ENCODE measurements at places on chromosomes 16 and 17.
A peak's percentile ranks its signal among the peaks of the same experiment; 100 is the strongest.

GRCh38 chr17:33033176-33033575, 41.5 kb downstream of the SPACA3 start:
- no peak for DNase-seq

- DNase-seq = no peak
These were observed at the start of gene CES2 for GRCh38 chr16:66935314-66936011. Gene CES2, plus strand, starts transcription at chr16:66935516. Its CDS starts 120 bp downstream, at chr16:66935636.

DNA sequence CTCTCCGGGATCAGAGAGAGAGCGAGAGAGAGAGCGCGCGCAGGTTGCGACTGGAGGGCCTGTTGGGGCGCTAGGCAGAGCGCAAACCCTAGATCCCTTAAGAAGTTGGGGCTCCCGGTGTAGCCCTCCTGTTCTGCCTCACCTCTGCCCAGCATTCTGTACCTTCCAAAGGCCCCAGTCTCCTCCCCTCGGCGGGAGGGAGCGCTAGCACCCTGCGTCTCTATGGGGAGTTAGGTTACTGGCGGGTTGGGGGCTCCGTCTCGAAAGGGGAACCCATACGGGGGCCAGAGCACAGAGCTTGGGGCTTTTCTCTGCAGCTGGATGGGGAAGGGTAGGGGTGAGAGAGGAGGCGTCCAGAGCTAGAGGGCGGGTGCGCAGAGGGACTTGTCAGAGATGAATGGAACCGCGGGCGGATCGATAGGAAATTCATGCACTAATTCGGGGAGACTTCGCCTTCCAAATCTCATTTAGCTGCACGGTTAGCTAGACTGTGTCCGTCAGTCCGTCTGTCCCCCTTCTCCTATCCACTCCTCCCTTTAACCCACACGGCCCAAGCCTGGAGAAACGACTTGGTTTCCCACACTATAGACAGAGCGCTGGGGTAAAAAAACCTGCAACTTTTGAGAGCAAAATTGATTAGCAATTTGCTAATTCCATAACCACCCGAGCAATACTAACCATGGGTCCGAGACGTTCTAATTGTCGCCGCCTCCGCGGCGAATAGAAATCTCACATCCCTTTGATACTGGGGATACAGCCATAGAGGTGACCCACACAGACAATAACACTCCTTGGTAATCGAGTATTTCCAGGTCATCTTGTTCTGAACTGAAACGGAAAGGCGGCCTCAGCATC, 693 bp upstream of the HOXB4 start:
- DNase-seq = no peak

DNA sequence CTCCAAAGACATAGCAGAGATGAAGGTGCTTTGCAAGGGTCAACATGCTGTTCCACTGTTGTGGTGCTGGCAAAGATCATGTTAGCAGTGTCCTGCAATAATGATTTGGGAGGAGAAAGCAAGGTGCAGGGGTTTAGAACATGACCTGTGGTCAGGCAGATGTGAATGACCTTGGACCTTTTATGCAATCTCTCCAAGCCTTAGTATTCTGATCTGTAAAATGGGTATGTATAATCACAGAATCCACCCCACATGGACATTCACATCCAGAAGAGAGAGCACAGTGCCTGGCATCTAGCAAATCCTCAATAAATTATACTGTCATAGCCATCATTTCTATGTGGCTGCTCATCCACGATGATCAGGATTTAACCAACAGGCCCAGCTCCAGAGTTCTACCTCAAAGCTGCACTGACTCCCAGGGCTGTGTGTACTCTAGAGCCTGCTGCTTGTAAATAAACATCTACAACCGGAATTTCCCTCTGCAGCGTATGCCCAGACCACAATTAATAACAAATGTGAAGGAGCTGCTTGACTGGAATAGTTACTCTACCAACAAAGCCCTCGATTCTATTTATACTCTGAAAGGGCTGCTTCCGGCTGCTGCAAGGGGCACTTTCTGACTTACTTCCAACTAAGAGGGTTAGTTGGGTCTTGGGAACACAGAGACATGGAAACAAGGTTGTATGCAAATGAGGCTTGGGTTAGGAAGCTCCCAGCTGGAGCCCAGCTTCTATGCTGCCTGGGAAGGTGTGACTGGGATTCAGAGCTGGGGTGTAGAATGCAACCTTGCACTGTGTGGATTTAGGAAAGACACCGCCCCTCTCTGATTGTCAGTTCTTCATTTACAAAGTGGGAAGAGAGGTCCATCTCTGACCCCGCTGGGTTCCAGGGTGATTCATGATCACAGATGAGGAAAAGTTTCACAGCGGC, 265.2 kb downstream of the XYLT1 start:
- no peak for DNase-seq

DNA sequence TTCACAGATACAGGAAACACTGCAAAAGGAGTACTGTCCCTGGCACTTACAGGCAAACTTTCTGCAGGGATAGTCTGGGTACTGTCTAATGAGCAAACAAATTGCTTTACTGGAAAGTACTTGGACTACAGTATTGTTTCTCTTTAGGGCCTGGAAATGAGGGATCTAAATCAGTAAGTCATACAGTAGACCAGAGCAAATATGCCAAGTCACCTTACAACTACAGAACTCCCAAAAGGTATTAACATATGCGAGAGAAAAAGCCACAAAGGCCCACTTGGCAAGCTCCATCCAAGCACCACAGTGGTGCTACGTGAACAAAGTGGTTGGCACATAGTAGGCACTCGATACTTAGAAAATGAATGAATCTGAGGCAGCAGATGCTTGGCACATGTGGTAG, 87.8 kb downstream of the ZZEF1 start:
- no peak for DNase-seq

DNA sequence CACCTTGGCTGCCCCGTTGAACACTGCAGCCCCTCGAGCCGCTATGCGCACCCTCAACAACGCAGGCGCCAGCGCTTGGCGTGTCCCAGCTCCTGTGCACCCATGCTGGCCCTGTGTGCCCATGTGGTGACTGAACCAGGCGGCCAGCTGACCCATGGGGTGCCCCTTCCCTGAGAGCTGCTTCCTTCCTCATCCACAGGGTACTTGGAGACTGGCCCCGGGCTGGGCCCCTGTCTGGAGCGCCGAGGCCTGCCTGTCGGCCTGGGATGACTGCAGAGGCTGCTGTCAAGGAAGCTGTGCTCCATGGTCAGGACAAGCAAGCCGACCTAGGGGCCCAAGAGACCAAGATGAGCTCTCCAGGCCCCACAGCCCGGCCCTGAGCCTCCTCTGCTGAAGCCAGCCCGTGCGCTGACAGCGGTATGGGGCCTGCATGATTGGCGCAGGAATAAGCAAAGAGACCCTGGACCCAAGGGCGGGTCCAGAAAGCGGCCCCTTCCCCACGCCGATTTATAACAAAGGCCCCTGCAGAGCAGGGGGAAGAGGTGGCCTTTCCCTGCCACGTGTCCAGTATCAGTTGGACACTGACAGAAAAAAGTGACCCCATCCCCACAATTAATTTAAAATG, 21.6 kb upstream of the BAHCC1 start:
- no peak for DNase-seq

DNA sequence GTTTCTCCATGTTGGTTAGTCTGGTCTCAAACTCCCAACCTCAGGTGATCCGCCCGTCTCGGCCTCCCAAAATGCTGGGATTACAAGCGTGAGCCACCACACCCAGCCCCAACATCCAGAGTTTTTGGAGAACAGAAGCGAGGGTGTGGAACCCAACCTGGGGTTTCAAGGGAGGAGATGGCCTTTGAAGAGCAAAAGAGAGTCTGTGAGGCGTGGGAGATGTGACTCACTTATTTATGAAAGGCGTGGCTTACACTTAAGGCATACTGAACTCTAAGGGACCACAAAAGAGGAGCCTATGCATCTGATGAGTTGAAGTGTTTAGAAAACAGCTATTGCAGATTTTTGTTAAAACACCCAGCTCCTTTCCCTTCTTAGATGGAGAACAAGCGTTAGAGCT, 18.9 kb downstream of the ARSG start:
- DNase-seq = no peak

GRCh38 chr16:75087375-75087979, 29.1 kb downstream of the LDHD start:
- no peak for DNase-seq

GRCh38 chr17:55758171-55758570, 7.3 kb downstream of the PCTP start:
- DNase-seq = no peak

DNA sequence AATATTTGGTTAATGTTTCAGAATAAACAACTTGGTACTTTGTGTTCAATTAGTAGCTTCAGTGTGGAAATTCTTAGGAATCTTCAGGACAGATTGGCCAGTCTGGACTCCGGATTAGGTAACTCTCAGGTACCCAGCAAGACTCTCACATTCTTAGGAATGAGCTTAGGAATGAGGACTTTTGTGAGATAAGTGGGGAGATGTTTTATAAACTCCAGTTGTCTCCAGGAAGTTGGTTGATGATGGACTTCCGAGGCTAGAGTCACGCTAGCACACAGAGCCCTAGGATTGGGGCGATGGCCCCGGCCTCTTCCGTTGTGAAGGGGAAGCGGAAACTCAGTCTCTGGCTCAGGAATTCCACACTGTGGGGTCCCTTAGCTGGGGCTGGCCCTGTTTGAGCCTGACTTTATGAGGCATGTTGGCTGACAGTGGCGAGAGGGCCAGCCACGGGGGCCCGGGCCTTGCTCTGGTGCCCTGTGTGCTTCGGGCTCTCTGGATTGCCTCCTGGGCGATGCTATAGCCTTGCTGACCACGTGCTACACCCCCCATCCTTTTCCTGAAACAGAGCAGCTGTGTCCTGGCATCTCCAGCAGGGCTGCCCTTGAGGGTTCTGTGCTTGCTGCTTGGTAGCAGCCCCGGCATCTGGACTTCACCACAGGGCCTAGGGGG, 32.4 kb downstream of the RAB11FIP3 start:
- DNase-seq = no peak

GRCh38 chr16:85480727-85481101, 132.4 kb upstream of the GSE1 start:
- no peak for DNase-seq

DNA sequence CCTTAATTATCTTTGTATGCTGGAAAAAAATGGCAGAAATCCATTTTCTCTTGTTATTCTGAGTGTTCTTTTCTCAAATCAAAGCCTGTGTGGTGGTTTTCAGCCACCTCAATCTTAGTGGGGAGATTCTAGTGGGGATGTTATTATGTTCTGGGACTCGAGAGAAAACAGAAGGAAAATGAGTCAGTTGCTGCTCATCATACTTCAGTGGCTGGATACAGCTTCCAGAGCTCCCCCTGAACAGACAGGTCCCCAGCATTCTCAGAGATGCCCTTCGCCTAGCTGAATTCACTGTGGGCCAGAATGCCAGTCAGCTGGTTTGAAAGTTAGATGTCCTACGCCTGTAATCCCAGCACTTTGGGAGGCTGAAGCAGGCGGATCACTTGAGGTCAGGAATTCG, 8.5 kb downstream of the ST6GALNAC1 start:
- no peak for DNase-seq

GRCh38 chr16:67456391-67457081, 24.4 kb downstream of the ATP6V0D1 start:
- no peak for DNase-seq

DNA sequence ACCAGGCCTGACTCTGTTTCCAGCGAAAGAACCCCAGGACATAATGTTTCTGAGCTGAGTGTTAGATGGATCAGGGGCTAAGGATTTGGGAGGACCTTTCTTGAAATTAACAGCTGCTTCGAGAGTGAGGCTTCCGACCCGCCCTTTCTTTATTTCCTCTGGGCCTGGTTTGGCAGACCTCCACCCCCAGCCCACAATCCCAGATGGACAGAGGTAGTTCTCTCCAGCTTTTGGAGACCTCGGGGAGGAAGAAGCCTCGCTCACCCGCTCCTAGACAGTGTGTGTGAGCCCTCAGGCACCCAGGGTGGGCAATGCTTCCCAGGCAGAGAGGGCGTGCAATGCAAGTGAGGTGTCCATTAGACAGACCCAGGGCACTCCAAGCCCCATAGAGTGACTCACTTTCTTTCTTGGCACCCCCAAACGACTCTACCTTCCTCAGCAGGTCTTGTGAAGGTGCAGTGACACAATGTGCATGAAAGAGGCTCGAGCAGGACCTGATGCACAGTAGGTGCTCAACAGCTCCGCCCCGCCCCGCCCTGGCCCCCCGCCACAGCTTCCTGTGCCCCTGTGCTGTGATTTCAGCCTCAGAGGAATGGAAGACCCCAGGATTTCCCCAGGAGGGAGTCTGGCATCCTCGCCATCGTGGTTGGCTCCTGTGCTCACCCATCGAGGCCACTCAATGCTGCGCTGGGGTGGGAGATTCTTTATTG, 50.7 kb upstream of the TOB1 start:
- peak; percentile 38 for DNase-seq

GRCh38 chr17:58308173-58308984, 20.2 kb downstream of the TSPOAP1 start:
- no peak for DNase-seq

DNA sequence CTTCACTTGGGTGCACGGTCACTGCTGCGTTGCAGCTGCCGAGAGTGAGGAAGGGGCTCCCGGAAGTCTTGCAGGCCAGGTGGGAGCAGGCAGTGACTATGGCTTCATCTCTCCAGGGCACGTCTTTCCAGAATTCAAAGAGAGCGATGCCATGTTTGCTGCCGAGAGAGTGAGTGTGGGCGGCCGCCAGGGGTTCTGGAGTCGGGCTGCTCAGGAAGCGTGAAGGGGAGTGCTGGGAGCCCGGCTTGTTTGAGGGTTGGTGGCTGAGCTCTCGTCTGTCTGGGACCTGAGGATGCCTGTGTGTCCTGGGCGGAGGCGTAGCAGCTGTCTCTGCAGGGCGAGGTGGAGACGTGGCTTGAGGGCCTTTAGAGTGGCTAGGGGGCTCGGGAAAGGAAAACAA, 6.3 kb downstream of the HGS start:
- no peak for DNase-seq

GRCh38 chr17:49891271-49891670, 43.4 kb upstream of the TAC4 start:
- no peak for DNase-seq

GRCh38 chr17:34464812-34465211, 101.8 kb upstream of the CCL1 start:
- DNase-seq = no peak

DNA sequence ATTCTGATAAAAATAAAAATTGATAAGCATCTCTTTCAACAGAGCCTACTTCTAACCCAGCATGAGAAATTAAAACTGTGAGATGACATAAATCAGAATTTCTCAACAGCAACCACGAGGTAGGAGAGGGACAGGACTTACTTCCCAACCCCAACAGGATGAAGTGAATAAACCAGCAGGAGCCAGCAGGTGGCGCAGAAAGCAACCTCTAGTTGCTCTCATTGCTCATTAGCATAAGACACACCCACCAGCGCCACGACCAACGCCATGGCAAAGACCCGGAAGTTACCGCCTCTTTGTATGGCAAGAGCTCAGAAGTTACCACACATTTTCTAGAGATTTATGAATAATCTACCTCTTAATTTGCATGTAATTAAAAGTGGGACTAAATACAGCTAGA, 189.4 kb upstream of the CDH8 start:
- DNase-seq = no peak

GRCh38 chr17:76827736-76828135, 40.5 kb upstream of the MGAT5B start:
- DNase-seq = no peak

- DNase-seq = no peak
These were observed 56.7 kb upstream of the C17orf78 start for GRCh38 chr17:37318931-37319594.

- DNase-seq = peak; percentile 19
These were observed 147.0 kb downstream of the HS3ST4 start for GRCh38 chr16:25838724-25839186.
